Right atrium auricular region (tissue), 2 donors: ENCODE measurements at places on chromosomes 6 and 20. TPM values are rescaled to one million over a fixed set of nuclear protein-coding genes. Genes with fewer than 3 reads are reported as not detected.

Gene TREM1
- total RNA-seq = not detected

Gene LAMA2
- 150 TPM for total RNA-seq

GRCh38 chr6:46927066-46927465 lies 5.3 kb upstream of the ADGRF5 start:
- H3K4me3 ChIP-seq = no peak overlapping the region
- H3K36me3 ChIP-seq = no peaks in the 10 kb centered on the region
- no peak overlapping the region for H3K27ac ChIP-seq
- no peaks in the 10 kb centered on the region for H3K27me3 ChIP-seq
- H3K4me1 ChIP-seq = peaks cover 31% of the 10 kb centered on the region

- H3K27me3 ChIP-seq = no peaks in the 10 kb centered on the region
- H3K4me3 ChIP-seq = no peak overlapping the region
- no peaks in the 10 kb centered on the region for H3K36me3 ChIP-seq
Measured at GRCh38 chr6:117514655-117515054, 32.2 kb downstream of the DCBLD1 start.

Gene C6orf132
- 2.8 TPM for total RNA-seq

- H3K4me3 ChIP-seq = no peak overlapping the region
- no peaks in the 10 kb centered on the region for H3K36me3 ChIP-seq
- no peak overlapping the region for H3K27ac ChIP-seq
- H3K4me1 ChIP-seq = peaks cover 31% of the 10 kb centered on the region
- no peak for DNase-seq
Measured at GRCh38 chr20:9515741-9516233, 1.4 kb downstream of the LAMP5 start.

Gene CDH4
- 0.07 TPM for total RNA-seq

- no peaks in the 10 kb centered on the region for H3K27me3 ChIP-seq
- H3K36me3 ChIP-seq = no peaks in the 10 kb centered on the region
- no peak overlapping the region for H3K4me3 ChIP-seq
- no peaks in the 10 kb centered on the region for H3K4me1 ChIP-seq
Measured at GRCh38 chr6:121603486-121603885, 168.0 kb downstream of the GJA1 start.

- H3K27me3 ChIP-seq = no peaks in the 10 kb centered on the region
- DNase-seq = no peak
- peak overlapping the region; percentile 13 for H3K27ac ChIP-seq
- H3K4me1 ChIP-seq = peaks cover 59% of the 10 kb centered on the region
- no peak overlapping the region for H3K4me3 ChIP-seq
Measured at GRCh38 chr6:111803804-111804203, 69.4 kb downstream of the FYN start.

Gene VSX1
- not detected for total RNA-seq

Gene GTSF1L
- total RNA-seq = not detected

Gene SYCP2
- 0.79 TPM for total RNA-seq

Gene BMP7
- 15.1 TPM for total RNA-seq

DNA sequence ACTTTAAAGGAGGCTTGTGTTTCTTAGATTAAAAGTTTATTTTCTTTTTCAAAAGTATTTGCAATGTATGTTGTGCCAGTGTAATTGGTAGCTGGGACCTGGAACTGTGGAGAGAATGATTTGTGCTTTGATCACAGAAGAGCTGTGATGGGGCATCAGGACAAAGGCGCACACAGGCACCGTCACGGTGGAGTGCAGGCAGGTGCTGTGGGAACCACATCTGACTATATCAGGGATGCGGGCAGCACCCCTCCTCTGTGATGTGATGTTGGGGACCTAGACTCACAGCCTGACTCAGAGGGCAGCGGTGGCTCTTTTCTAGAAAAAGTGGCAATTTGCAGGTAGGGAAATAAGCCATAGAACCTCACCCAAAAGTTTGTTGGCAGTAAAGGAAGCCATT lies 34.5 kb downstream of the SYTL3 start:
- no peak overlapping the region for H3K27ac ChIP-seq
- no peaks in the 10 kb centered on the region for H3K4me1 ChIP-seq
- no peaks in the 10 kb centered on the region for H3K27me3 ChIP-seq
- no peaks in the 10 kb centered on the region for H3K36me3 ChIP-seq
- DNase-seq = no peak
- H3K4me3 ChIP-seq = no peak overlapping the region

DNA sequence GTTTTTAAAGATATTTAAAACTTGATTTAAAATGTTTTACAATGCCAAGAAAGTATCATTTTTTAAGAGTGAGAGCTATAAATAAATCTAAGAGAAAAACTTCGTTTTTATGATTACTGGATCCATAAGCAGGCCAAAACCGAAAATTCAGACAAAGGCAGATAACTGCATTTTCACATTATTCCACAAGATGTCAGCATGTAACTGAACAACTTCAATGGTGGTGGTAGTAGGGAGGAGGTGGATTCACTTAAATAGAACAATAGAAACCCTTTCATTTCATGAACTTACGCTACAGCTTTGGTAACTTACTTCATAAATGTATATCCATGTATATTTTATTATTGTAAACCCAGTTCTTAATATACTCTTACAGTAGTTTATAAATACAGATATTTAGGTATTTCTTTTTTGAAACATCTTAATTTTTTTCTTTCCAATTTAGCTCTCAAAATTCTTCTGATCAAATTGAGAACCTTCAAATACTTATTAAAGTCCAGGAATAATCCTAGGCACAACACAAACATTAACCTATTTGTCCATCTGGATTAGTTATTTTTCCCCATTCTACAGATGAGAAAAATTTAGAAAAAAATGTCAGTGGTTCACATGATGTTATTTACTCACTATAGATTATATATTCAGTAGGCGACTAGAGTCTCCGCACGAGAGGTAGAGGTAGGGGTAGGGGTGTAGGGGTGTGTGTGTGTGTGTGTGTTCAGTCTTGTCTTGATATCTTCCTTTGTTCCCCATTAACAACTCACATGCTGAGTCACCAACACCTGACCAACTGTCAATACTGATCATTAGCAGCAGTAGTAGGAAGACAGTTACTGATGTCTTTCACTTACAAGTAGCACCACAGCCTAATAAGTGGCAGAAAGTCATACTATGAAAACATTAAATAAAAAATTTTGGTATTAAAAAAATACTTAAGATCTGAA lies 111.5 kb downstream of the ARHGAP18 start:
- H3K36me3 ChIP-seq = no peaks in the 10 kb centered on the region
- no peak overlapping the region for H3K27ac ChIP-seq
- no peak for DNase-seq
- no peaks in the 10 kb centered on the region for H3K27me3 ChIP-seq
- H3K4me1 ChIP-seq = no peaks in the 10 kb centered on the region

DNA sequence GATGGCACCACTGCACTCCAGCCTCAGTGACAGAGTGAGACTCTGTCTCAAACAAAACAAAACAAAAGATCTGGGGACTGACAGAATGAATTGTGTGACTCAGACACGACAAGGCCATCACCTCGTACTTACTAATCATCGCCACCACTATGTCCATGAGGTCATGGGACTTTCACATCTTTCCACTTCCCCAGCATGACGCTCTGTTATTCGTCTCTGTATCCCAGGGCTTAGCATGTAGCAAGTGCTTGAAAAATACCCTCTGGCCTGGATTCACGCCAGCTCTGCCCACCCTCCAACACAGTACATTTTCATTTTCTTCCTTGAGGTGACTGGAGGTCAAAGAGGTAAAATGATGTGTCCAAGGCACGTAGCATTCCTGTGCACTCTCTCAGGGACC lies 27.8 kb downstream of the FGD2 start:
- no peak overlapping the region for H3K4me3 ChIP-seq
- no peaks in the 10 kb centered on the region for H3K36me3 ChIP-seq
- no peak overlapping the region for H3K27ac ChIP-seq
- no peak for DNase-seq
- H3K4me1 ChIP-seq = no peaks in the 10 kb centered on the region

DNA sequence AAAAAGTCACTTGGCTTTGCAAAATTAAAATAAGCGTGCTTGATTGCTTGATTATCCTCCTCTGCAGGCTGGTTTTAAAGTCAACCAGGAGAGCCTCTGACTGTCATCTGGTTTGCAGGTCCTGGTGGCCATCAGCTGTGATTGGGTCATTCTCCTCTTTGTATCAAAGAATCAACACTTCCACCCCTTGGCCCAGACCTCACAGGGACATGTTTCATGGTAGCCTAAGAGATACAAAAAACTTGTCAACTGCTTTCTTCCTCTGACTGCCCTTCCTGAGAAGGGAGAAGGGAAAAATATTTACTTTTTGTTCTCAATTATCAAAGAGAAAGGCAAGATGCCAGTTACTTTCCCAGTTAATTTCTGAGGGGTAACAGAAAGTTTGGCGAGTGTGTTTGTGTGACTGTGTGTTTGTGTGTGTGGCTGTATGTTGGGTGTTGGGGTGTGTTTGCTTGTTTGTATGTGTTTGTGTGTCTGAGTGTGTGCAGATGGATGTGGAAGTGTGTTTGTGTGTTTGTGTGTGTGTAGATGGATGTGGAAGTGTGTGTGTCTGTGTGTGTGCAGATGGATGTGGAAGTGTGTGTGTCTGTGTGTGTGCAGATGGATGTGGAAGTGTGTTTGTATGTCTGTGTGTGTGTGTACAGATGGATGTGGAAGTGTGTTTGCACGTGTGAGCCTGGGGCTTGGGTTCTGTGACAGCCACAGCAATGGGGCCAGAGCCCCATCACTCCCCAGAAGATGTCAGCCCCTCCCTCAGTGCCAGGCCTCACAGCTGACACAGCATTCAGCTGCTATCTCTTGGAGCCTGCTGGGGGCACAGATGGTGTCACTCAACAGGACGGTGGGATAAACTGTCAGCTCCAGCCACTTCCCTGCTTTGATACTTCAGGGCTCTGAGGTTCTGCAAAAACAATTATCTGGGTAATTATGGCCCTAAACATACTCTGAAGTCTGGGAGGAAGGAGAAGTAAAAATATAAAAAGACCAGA lies 98.6 kb upstream of the RNF24 start:
- no peak overlapping the region for H3K27ac ChIP-seq
- no peak for DNase-seq
- H3K4me1 ChIP-seq = peaks cover 7% of the 10 kb centered on the region
- no peaks in the 10 kb centered on the region for H3K27me3 ChIP-seq
- no peak overlapping the region for H3K4me3 ChIP-seq

DNA sequence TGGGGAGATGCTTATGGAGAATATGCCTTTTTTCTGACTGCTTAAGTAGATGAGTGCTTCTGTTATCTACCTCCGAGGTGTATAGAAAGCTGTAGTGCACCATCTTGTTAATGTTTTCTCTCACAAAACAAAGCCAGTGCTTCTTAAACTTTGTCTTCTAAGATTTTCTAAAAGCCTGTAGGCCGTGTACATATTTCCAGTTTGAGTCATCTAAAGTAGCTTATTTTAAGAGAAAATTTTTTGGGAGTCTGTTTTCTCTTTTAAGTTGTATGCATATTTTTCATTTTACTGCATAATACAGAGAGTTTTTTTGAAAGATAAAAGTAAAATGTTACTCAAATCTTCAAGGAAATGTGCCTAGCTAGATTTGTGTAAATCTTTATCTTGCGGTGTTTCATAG lies 151.7 kb downstream of the GRIK2 start:
- no peaks in the 10 kb centered on the region for H3K27me3 ChIP-seq
- no peak overlapping the region for H3K4me3 ChIP-seq
- H3K27ac ChIP-seq = no peak overlapping the region

DNA sequence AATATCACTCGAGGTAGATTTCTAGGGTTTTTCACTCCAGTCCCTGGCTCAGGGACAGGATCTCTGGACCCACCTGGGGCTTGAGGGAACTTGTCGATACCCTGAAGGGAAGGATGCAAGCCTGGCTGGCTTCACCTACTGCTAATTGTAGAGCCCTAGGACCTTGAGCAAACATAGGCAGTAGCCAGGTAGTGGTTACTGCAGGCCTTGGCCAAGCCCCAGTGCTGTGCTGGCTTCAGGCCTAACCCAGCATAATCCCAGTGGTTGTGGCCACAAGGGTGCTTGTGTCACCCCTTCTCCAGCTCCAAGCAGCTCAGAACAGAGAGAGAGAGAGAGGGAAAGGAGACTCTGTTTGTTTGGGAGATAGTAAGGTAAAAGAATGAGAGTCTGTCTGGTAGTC lies 5.8 kb upstream of the MCM9 start:
- H3K36me3 ChIP-seq = no peaks in the 10 kb centered on the region
- H3K27ac ChIP-seq = no peak overlapping the region
- no peak overlapping the region for H3K4me3 ChIP-seq
- no peak for DNase-seq

DNA sequence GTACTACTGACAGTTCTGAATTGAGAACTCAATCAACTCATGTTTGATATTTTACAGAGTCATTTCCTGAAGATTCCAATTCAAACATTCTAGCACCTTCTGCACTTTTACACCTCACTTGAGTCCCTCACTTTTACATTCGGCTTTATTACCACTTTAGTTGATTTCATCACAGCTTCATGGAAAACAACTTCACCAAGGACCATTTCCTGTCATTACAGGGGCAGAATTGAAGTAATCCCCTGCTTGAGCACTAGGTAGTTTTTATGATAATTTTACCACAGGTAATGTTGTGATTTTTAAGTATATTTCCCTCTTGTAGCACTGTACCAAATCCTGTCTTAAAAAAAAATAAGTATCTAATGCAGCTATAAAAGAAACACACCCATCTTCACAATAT lies 312.9 kb downstream of the BTBD9 start:
- H3K4me3 ChIP-seq = no peak overlapping the region
- H3K4me1 ChIP-seq = no peaks in the 10 kb centered on the region
- no peaks in the 10 kb centered on the region for H3K27me3 ChIP-seq

- no peaks in the 10 kb centered on the region for H3K36me3 ChIP-seq
- no peak for DNase-seq
- H3K4me3 ChIP-seq = no peak overlapping the region
- H3K27ac ChIP-seq = no peak overlapping the region
- no peaks in the 10 kb centered on the region for H3K4me1 ChIP-seq
Measured at GRCh38 chr20:57089699-57090144, 176.7 kb downstream of the BMP7 start.

GRCh38 chr6:15595461-15596173 lies 67.2 kb downstream of the DTNBP1 start:
- H3K4me3 ChIP-seq = no peak overlapping the region
- H3K27ac ChIP-seq = peak overlapping the region; percentile 61
- no peaks in the 10 kb centered on the region for H3K36me3 ChIP-seq

- H3K27ac ChIP-seq = peak overlapping the region; percentile 80
- no peaks in the 10 kb centered on the region for H3K27me3 ChIP-seq
- peak overlapping the region; percentile 46 for H3K4me3 ChIP-seq
- peak; percentile 78 for DNase-seq
Measured at GRCh38 chr20:34215711-34216381, 25.4 kb upstream of the ASIP start.

GRCh38 chr6:63313111-63313510 lies 6.7 kb downstream of the LGSN start:
- no peak overlapping the region for H3K27ac ChIP-seq
- DNase-seq = no peak
- no peaks in the 10 kb centered on the region for H3K27me3 ChIP-seq
- no peak overlapping the region for H3K4me3 ChIP-seq
- no peaks in the 10 kb centered on the region for H3K4me1 ChIP-seq
- no peaks in the 10 kb centered on the region for H3K36me3 ChIP-seq

- DNase-seq = no peak
- no peaks in the 10 kb centered on the region for H3K27me3 ChIP-seq
- no peaks in the 10 kb centered on the region for H3K4me1 ChIP-seq
Measured at GRCh38 chr6:127200114-127200513, 66.5 kb upstream of the RNF146 start.

GRCh38 chr6:74932232-74932888 lies 273.5 kb downstream of the COL12A1 start:
- no peaks in the 10 kb centered on the region for H3K36me3 ChIP-seq
- no peak overlapping the region for H3K4me3 ChIP-seq
- no peaks in the 10 kb centered on the region for H3K4me1 ChIP-seq
- no peak for DNase-seq
- no peaks in the 10 kb centered on the region for H3K27me3 ChIP-seq
